Left lung (tissue), 14 donors: ENCODE measurements at places on chromosomes 7 and 10. TPM values are rescaled to one million over a fixed set of nuclear protein-coding genes. Genes with fewer than 3 reads are reported as not detected.

GRCh38 chr7:91327346-91327745, 63.1 kb downstream of the FZD1 start:
- no peaks in the 10 kb centered on the region for H3K36me3 ChIP-seq
- no peak for DNase-seq
- no peaks in the 10 kb centered on the region for H3K27me3 ChIP-seq
- H3K27ac ChIP-seq: peak overlapping the region; percentile 48
- H3K4me1 ChIP-seq: no peaks in the 10 kb centered on the region

- H3K4me3 ChIP-seq: no peak overlapping the region
- H3K27me3 ChIP-seq: no peaks in the 10 kb centered on the region
- no peaks in the 10 kb centered on the region for H3K4me1 ChIP-seq
- no peak for DNase-seq
- no peak overlapping the region for H3K27ac ChIP-seq
Observed at GRCh38 chr10:100158044-100158805, 27.6 kb downstream of the ERLIN1 start.

DNA sequence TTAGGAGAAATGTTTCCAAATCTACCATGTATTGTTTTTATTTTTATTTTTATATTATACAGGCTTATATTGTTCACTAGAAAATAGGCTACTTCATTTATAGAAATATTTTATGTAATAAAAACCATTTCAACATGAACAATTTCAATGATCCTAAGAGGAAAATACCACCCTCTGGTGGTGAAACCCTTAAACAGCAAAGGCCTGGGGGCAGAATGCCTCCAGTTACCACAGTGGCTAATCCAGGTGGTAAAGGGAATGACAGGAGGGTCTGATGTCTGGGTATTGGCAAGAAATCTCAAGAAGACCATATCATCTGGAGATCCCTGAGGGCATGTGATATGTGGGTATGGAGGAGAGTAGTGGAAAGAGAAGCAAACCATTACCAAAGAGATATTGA, 19.3 kb downstream of the MACC1 start:
- no peak for DNase-seq
- H3K27ac ChIP-seq: no peak overlapping the region
- H3K4me3 ChIP-seq: no peak overlapping the region
- no peaks in the 10 kb centered on the region for H3K4me1 ChIP-seq

The ZNF467 gene
- 20.8 TPM for total RNA-seq

DNA sequence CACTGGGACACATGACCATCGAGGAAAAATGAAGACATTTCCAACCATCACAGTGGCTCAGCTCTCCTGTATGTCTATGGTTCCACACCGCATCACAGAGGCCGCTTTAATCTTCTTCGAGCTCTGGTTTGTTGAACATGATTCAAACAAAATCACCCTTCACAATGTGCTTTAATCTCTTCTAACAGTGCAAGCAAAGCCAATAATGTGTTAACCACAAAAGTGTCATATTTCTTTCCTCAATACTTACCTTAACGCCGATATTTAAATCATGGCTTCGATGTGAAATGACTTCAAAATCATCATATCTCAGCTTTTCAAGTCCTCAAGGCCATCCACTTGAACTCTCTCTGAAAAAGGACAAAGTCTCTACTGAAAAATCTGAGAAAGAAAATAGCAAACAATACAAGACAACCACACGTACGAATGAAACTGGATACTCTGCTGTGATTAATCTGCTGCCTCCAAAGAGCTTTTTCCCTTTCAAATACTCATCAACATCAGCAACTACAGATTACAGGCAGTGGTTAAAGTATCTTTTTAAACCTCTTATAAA, 23.0 kb upstream of the SVIL start:
- H3K36me3 ChIP-seq: peaks cover 22% of the 10 kb centered on the region
- H3K4me1 ChIP-seq: peaks cover 40% of the 10 kb centered on the region
- no peaks in the 10 kb centered on the region for H3K27me3 ChIP-seq
- DNase-seq: no peak
- no peak overlapping the region for H3K4me3 ChIP-seq

GRCh38 chr10:82925547-82925946, 1050.6 kb downstream of the NRG3 start:
- no peaks in the 10 kb centered on the region for H3K36me3 ChIP-seq
- H3K4me3 ChIP-seq: no peak overlapping the region
- H3K27me3 ChIP-seq: no peaks in the 10 kb centered on the region
- no peaks in the 10 kb centered on the region for H3K4me1 ChIP-seq
- DNase-seq: no peak

- H3K27me3 ChIP-seq: peaks cover 10% of the 10 kb centered on the region
- H3K36me3 ChIP-seq: no peaks in the 10 kb centered on the region
- no peak overlapping the region for H3K4me3 ChIP-seq
- no peak for DNase-seq
Observed at GRCh38 chr10:71222601-71223346, 10.4 kb downstream of the UNC5B start.

- H3K27ac ChIP-seq: peak overlapping the region; percentile 62
- H3K27me3 ChIP-seq: no peaks in the 10 kb centered on the region
- peaks cover 11% of the 10 kb centered on the region for H3K4me1 ChIP-seq
- no peaks in the 10 kb centered on the region for H3K36me3 ChIP-seq
- H3K4me3 ChIP-seq: no peak overlapping the region
Observed at GRCh38 chr10:87546971-87547413, 42.3 kb downstream of the MINPP1 start.

- H3K27ac ChIP-seq: no peak overlapping the region
Observed at GRCh38 chr7:28483112-28483511, 70.8 kb downstream of the CREB5 start.

DNA sequence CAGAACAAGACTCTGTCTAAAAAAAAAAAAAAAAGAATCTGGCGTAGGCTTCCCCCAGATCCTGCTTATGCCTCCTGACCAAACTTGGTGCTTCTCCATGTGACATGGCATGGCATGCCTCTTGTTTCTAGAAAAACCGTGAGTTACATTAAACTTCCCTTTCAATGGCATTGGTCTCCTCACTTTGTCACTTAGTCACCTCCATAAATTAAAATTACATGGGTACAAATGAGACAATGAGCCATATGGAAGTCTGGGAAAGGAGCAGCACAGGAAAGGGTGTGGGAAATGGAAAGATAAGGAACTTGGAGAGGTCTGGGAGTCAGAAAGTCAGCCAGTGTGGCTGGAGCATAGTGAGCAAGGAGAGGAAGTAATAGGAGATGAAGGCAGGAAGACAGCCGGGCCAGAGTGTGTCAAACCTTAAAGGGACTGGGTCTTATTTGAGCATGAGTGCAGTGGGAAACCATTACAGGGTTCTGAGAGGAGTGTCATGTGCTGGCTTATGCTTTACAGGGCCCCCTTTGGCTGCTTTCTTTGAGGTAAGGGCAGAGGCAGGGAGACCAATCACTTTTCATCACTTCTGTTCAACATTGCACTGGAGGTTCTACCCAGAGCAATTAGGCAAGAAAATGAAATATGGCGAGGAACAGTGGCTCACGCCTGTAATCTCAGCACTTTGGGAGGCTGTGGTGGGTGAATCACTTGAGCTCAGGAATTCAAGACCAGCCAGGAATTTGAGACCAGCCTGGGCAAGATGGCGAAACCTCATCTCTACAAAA, 21.3 kb upstream of the ZMIZ2 start:
- no peaks in the 10 kb centered on the region for H3K36me3 ChIP-seq
- peak overlapping the region; percentile 14 for H3K27ac ChIP-seq
- no peak for DNase-seq
- H3K4me3 ChIP-seq: no peak overlapping the region
- peaks cover 8% of the 10 kb centered on the region for H3K4me1 ChIP-seq
- no peaks in the 10 kb centered on the region for H3K27me3 ChIP-seq

The OR2A42 gene
- total RNA-seq: not detected

- no peaks in the 10 kb centered on the region for H3K4me1 ChIP-seq
- DNase-seq: no peak
- no peaks in the 10 kb centered on the region for H3K27me3 ChIP-seq
- no peak overlapping the region for H3K4me3 ChIP-seq
Observed at GRCh38 chr10:130411496-130412085, 275.4 kb downstream of the GLRX3 start.

The SPDYE8 gene
- not detected for total RNA-seq

The SRPK2 gene
- total RNA-seq: 46.8 TPM

DNA sequence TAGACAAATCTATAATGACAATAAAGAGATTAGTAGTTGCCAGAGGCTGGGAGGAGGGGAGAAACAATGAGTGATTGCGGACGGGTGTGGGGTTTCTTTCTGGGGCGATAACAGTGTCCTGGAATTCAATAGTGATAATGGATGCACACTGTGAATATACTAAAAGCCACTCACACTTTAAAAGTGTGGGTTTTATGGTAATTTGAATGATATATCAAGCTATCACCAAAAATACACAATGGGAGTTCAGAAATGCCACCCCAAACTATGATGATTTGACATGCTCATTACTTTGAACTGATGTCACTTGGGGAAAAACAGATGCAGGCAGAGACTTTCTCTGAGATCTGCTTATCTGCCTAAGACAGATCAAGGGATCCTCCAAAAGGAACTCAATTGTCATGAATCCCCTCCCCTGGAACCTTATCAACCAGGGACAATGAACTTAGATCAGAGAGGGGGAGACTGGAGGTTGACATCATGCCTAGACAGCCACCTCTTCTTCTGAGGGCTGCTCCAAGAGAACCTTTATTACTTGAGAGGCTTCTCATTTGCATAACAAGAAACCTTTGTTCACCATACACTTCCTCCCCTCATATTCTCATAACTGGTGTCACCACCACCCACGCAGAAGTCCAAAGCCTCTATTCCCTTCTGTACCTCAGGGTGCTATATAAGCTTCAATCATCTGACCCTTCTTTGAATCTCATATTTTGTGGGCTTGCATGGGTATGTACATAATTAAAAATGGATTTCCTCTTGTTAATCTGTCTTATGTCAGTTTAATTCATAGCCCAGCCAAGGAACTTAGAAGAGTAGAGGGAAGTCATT, 14.8 kb upstream of the ZC3HAV1 start:
- H3K4me1 ChIP-seq: no peaks in the 10 kb centered on the region
- H3K4me3 ChIP-seq: no peak overlapping the region
- H3K36me3 ChIP-seq: no peaks in the 10 kb centered on the region
- no peak overlapping the region for H3K27ac ChIP-seq
- H3K27me3 ChIP-seq: no peaks in the 10 kb centered on the region

DNA sequence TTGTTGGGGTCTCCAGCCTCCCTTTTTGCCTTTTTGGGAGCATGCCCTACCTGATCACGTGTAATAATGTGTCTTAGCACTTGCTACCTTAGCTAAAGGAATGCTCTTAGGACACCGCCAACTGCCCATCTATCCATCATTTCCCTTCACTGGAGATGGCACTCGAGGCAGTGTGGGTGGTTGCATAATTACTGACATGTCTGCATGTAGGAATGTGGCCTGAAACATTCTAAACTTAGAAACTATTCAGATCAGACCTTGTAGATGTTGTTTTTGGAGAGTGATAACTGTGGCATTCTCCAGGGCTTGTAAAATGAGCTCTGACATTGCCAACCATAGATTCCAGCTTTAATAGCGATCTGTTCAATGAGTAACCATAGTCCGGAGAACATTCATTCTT, 365.8 kb downstream of the BBS9 start:
- H3K27me3 ChIP-seq: no peaks in the 10 kb centered on the region
- no peak overlapping the region for H3K4me3 ChIP-seq
- H3K27ac ChIP-seq: no peak overlapping the region
- no peak for DNase-seq

The DENND2A gene
- 9.3 TPM for total RNA-seq

DNA sequence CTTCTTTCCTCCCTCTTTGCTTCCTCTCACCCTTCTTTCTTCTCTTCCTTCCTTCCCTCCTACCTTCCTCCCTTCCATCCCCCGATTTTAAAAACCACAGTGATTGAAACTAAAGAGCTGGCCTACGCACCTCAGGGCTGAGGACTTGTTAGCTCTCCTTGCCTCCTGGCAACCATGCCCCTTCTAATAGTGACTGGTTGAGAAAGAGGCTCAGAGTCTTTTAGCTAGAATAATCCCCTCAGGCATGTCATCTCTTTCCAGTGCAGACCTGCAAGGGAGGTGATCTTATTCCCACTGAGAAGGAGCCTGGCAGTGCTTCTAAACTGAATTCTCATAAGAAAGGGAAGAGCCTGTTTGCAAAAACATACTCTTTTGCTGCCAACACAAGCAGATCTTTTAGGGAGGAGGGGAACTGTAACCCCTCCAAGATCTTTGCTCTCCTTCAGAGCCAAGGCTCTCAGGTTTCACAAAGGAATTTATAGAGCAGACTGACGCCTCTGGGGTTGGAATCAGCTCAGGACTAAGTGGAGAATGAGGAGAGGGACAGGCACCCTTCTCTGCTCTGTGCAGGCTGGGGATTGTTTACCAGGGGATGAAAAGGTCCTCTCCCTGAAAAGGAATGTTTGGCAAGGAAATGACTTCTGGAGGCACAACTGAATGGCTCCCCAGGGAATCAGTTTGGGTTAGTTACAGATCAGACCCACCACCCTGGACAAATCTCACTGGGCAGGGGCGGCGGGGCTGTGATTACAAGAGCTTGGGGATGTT, 9.4 kb upstream of the ANKRD1 start:
- H3K4me1 ChIP-seq: peaks cover 16% of the 10 kb centered on the region
- H3K4me3 ChIP-seq: no peak overlapping the region
- peak overlapping the region; percentile 59 for H3K27ac ChIP-seq
- H3K36me3 ChIP-seq: no peaks in the 10 kb centered on the region
- DNase-seq: peak; percentile 32

DNA sequence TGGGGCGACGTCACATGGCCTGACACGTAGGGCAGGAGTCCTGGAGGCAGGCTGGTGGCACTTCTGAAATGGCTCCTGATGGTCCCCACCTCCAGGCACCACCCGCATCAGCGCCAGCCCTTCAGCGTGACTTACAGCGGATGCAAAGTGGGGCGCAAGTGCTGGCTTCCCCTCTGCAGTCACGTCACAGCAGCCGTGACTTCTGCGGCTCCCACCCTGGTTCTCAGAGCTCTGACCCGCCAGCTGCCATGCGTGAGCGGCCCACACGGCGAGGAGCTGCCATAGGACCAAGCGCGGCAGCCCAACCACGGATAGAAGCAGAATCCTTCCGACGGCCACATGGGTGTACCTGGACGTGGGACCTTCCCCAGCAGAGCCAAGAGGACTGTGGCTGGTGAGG, 159.0 kb downstream of the ELFN1 start:
- H3K27me3 ChIP-seq: no peaks in the 10 kb centered on the region
- no peak overlapping the region for H3K4me3 ChIP-seq
- DNase-seq: no peak
- H3K4me1 ChIP-seq: no peaks in the 10 kb centered on the region

GRCh38 chr7:29454464-29454863, 109.2 kb upstream of the PRR15 start:
- H3K27ac ChIP-seq: no peak overlapping the region
- H3K36me3 ChIP-seq: no peaks in the 10 kb centered on the region
- no peaks in the 10 kb centered on the region for H3K4me1 ChIP-seq
- no peak for DNase-seq
- H3K27me3 ChIP-seq: no peaks in the 10 kb centered on the region
- no peak overlapping the region for H3K4me3 ChIP-seq

GRCh38 chr10:102003541-102003940, 52.4 kb downstream of the ARMH3 start:
- H3K4me3 ChIP-seq: no peak overlapping the region
- no peak overlapping the region for H3K27ac ChIP-seq
- no peaks in the 10 kb centered on the region for H3K4me1 ChIP-seq
- DNase-seq: no peak
- no peaks in the 10 kb centered on the region for H3K27me3 ChIP-seq

GRCh38 chr7:128918016-128918665, 7.6 kb upstream of the KCP start:
- DNase-seq: no peak
- H3K36me3 ChIP-seq: no peaks in the 10 kb centered on the region
- H3K27ac ChIP-seq: no peak overlapping the region
- H3K4me3 ChIP-seq: no peak overlapping the region
- H3K27me3 ChIP-seq: peaks cover 27% of the 10 kb centered on the region
- no peaks in the 10 kb centered on the region for H3K4me1 ChIP-seq

The GNAT3 gene
- total RNA-seq: not detected
